Spleen (tissue), 13 donors: ENCODE measurements at places on chromosomes 2 and 18.

GRCh38 chr2:205700331-205701132, 18.2 kb downstream of the NRP2 start:
- DNase-seq, result no peak

DNA sequence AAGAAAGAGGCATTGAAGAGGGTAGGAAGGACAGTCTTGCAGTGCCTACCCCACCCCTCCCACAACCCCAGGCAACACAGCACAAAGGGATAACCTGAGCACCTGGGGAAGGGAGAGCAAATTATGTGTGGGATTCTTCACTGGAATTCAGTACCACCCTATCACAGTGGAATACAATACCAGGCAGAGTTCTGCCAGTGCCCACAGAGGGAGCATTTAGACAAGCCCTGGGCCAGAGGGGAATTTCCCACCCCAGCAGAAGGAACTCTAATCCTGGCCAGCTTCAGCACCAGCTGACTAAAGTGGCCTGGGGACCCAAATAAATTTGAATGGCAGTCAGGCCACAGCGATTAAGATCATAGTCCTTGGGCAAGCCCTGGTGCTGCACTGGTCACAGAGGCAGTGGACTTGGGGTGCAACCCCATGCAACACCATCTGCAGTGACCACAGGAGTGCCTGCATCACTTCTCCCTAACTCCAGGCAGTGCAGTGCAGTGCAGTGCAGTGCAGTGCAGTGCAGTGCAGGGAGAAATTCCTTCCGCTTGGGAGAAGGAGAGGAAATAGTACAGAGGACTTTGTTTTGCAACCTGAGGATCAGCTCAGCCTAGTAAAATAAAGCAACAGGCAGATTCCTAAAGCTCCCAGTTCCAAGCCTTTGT, 147.8 kb upstream of the SRD5A2 start:
- no peak for DNase-seq

- no peak for DNase-seq
Measured at GRCh38 chr2:28595323-28595722, 99.5 kb downstream of the PLB1 start.

DNA sequence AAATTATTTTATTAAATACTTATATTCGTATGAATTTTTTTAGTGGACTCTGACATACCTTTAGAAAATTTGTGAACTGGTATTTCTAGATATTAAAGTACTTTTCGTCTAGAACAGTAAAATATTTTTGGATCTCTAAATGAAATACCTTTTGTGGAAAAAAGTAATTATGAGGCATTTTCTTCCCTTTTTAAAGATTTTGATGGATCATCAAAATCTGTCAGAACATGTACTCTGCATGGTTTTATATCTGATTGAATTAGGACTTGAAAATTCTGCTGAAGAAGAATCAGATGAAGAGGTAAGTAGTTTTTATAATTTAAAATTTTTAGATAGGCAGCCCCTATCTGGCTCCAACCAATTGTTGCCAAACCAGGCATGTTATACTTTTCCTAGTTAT, 118.8 kb downstream of the UBR3 start:
- DNase-seq, result no peak

GRCh38 chr2:19890104-19890503, 11.7 kb downstream of the TTC32 start:
- DNase-seq, result no peak

- no peak for DNase-seq
Measured at GRCh38 chr2:99444222-99444621, 45.6 kb downstream of the REV1 start.

- DNase-seq, result no peak
Measured at GRCh38 chr2:118806797-118807667, 40.4 kb downstream of the EN1 start.
